Upper lobe of left lung (tissue), 6 donors: ENCODE measurements at places on chromosomes 7 and 10. TPM values are rescaled to one million over a fixed set of nuclear protein-coding genes. Genes with fewer than 3 reads are reported as not detected.

DNA sequence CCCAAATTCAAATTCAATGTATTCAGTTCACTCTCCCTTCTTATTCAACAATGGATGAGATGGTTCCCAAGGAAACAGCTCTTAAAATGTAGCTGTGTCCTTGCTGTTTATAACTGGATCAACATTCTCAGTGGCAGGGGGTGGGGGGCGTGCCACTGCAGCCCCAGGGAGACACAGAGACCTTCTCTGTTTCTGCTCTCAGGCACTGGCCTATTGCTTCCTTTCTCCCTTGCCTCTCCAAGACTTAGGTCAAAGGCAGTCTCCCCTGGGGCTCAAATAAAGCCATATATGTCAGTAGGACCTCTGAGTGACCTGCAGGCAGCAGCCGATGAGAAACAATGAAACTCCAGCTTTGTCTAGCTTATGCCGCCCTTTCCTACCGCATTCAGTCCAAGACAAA lies 20.7 kb downstream of the VSTM4 start:
- DNase-seq, result no peak

The CACUL1 gene
- total RNA-seq, result 41.1 TPM

- no peak for DNase-seq
Observed at GRCh38 chr7:29330136-29330535, 135.6 kb downstream of the CHN2 start.

- no peak for DNase-seq
Observed at GRCh38 chr7:117385363-117386109, 41.8 kb downstream of the ASZ1 start.

The CTAGE4 gene
- total RNA-seq, result 6.2 TPM

DNA sequence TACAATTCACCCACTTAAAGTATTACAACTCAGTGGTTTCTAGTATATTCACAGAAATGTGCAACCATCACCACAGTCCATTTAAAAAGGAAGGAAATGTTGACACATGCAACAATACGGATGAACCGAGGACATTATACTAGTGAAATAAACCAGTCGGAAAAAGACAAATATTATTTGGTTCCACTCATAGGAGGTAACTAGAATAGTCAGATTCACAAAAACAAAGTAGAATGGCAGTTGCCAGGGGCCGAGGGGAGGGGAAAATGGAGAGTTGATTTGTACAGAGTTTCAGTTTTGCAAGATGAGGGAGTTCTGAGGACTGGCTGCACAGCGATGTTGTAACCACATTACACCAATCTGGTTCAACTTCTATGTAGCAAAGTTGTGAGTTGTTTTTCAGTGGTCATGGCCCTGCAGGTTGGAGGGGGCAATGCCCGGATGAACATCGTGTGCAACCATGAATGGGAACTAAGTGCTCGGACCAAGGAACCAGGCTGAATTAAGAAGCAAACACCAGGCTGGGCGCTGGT lies 17.6 kb upstream of the TNPO3 start:
- DNase-seq, result no peak

DNA sequence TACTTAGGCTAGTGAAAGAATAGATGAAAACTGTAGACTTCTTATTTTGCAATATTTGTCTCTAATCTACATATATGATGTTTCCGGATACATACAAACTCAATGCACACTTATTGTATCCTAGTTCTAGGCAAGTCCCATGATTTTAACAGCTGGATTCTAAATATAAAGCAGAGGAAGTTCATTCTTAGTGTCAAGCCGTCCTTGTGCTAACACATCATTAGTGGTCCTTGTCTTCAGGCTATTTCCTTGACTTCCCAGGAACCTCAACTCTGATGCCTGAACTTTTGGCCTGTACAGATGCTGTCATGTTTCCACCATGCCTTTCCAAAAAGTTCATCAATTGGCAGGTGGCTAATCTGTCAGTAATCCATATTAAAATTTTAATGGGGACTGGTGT lies 301.9 kb upstream of the DGKB start:
- DNase-seq, result no peak

The CDHR3 gene
- total RNA-seq, result 38.8 TPM

DNA sequence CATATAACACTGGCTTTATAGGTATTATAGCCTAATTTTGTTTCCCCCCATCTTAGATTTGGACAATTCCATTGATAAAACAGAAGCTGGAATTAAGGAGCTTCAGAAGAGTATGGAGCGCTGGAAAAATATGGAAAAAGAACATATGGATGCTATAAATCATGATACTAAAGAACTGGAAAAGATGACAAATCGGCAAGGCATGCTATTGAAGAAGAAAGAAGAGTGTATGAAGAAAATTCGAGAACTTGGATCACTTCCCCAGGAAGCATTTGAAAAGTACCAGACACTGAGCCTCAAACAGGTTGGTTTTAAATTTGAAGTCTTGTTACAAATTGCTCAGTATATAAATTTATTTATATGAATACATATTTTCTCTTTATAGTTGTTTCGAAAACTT lies 34.1 kb downstream of the SMC3 start:
- DNase-seq, result no peak

DNA sequence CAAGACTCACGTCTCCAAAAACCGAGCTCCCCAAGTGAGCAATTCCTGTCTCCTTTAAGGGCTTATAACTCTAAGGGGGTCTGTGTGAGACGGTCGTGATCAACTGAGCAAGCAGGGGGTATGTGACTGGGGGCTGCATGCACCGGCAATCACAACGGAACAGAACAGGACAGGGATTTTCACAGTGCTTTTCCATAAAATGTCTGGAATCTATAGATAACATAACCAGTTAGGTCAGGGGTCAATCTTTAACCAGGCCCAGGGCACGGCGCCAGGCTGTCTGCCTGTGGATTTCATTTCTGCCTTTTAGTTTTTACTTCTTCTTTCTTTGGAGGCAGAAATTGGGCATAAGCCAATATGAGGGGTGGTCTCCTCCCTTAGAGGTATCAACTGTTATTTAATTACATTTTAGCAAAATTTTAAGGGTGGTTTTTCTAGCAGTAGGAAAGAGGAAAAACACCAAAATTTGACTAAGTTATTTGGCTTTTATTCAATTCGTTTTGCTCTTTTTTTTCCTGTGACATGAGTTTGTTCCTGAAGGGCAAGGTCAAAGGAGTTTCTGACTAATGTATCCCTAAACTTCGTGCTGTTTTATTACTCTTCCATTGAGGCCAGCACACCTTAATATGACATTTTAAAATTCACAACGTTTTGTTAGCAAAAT lies 121.4 kb upstream of the SEC61G start:
- DNase-seq, result no peak

The ERVW-1 gene
- 0.20 TPM for total RNA-seq

DNA sequence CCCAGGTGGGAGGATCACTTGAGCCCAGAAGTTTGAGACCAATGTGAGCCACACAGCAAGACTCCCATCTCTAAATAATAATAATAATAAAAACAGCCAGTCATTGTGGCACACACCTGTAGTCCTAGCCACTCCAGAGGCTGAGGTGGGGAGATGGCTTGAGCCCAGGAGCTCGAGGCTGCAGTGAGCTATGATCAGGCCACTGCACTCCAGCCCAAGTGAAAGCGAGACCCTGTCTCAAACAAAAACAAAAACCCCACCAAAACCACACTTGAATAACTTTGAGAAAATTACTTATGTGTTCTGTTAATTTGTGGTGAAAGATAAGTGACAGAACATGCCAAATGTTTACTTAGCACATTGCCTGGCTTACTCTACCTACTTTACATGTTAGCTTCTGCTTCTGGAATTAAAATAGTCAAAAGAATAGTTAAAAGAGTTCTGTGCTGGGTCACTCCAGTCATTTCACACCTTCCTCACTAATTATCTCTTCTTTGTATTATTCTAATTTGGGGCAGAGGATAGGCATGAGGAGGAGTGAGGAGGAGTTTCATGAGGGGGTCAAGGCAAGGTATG lies 9.8 kb downstream of the TMEM60 start:
- DNase-seq, result no peak

DNA sequence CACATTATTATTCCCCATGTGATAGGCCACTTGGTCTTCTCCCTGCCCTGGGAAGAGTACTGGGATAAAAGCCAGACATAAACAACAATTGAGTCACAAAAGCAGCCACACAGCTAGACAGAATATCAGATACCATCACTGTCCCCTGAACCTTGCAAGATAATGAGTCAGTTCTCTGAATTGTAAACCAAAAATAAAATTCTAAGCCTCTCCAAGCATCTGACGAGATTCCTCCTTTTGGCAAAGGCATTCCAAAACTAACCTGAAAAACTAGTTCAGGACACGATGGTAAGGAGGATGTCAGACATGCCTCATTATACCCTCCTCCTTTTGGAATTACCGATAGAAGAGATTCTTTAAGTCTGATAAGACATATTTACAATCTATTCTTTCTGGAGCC lies 450.7 kb downstream of the HTR7 start:
- DNase-seq, result no peak

DNA sequence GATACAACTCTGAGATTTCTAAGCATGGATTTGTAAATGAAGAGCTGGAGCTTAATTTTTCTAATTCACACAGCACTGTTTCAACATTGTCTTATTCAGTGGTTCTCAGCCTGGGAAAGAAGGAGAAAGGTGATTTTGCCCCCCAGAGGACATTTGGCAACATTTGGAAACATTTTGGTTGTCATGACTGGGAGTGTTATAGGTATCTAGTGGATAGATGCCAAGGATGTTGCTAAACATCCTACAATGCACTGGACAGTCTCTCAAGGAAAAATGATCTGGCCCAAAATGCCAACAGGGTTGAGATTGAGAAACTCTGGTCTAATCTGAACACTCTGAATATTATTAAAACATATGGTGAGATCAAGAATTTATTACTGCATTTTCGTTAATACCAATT lies 3.8 kb upstream of the CAV2 start:
- no peak for DNase-seq

- DNase-seq, result no peak
Observed at GRCh38 chr7:144910411-144910810, 74.6 kb upstream of the TPK1 start.

DNA sequence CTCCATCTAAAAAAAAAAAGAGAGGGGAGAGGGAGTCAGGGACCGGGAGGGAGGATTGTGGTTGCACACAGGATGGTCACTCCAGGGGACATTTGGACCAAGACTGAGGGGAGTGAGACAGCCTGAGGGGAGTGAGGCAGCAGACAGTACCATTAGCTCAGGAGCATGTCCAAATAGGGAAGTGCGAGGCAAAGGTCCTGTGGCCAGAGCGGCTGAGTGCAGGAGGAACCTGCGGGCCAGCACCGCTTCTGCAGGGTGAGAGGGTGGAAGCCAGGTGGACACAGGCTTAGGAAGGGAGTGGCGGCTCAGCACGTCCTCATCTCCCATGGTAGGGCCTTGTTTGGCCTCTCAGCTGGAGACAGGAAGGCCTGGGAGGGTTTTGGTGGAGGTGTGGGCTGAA lies 48.9 kb upstream of the PFKFB3 start:
- DNase-seq, result peak; percentile 69

GRCh38 chr10:100468322-100468721 lies 5.5 kb downstream of the WNT8B start:
- no peak for DNase-seq

GRCh38 chr10:109845308-109845707 lies 78.0 kb downstream of the XPNPEP1 start:
- no peak for DNase-seq

- no peak for DNase-seq
Observed at GRCh38 chr7:147478796-147479195, 1111.8 kb upstream of the C7orf33 start.

- DNase-seq, result no peak
Observed at GRCh38 chr10:95134490-95134889, 59.5 kb upstream of the ACSM6 start.

DNA sequence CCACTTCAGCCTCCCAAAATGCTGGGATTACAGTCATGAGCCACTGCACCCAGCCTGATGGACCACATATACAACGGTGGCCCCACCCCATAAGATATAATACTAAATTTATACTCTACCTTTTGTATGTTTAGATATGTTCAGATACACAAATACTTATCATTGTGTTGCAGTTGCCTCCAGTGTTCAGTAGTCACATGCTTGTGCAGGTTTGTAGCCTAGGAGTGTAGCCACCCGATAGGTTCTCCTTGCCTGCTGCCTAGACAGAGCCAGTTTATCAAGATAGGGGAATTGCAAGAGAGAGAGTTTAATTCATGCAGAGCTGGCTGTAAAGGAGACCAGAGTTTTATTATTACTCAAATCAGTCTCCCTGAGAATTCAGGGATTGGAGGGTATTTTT lies 9.6 kb downstream of the CCL24 start:
- DNase-seq, result no peak

DNA sequence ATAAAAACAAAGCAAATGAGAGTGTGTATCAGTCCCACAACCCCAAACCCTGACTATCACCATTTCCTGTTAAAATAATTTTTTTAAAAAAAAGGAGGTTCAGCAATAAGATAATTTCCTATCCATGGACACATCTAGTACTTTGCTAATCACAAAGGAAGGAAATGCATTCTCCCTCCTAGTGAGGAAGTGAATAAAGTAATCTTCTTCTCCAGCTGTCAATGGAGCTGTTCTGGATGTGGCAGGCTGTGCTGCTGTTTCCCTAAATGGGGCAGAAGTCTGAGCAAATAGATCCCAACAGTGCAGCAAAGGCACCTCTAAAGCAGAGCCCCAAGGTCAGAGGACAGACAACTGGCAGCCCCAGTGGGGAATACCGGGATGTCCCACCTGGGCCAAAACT lies 540.0 kb downstream of the KCNMA1 start:
- no peak for DNase-seq

The CHST3 gene
- total RNA-seq, result 15.0 TPM

The AKR1E2 gene
- total RNA-seq, result 7.8 TPM

DNA sequence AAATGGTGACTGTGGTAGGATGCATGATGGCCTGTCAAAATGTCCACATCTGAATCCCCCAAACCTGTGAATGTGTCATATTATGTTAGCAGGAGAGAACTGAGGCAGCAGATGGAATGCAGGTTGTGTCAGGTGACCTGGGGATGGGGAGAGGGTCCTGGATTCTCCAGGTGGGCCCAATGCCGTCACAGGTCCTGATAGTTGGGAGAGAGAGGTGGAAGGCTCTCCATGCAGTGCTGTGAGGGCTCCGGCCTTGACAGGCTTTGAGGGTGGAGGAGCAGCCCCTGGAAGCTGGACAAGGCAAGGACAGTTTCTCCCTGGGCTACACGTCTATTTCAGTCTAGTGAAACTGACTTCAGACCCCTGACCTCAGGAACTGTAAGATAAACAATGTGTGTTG lies 330.9 kb upstream of the ZNF32 start:
- no peak for DNase-seq

The SPAG6 gene
- 25.1 TPM for total RNA-seq

DNA sequence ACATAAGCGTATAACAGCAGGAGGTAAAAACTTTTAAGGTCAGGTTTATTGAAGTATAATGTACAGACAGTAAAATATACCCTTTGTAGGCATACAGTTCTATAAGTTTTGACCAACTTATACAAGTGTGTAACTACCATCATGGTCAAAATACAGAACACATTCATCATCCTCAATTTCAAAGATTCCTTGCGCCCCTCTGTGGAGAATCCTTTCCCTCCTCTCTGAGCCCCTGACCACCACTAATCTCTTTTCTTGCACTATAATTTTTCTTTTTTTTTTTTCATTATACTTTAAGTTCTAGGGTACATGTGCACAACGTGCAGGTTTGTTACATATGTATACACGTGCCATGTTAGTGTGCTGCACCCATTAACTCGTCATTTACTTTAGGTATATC lies 58.1 kb upstream of the CTTNBP2 start:
- no peak for DNase-seq

GRCh38 chr7:108972004-108972403 lies 402.3 kb downstream of the DNAJB9 start:
- no peak for DNase-seq
